ENCODE measurements at places on chromosomes 6 and 20.

DNA sequence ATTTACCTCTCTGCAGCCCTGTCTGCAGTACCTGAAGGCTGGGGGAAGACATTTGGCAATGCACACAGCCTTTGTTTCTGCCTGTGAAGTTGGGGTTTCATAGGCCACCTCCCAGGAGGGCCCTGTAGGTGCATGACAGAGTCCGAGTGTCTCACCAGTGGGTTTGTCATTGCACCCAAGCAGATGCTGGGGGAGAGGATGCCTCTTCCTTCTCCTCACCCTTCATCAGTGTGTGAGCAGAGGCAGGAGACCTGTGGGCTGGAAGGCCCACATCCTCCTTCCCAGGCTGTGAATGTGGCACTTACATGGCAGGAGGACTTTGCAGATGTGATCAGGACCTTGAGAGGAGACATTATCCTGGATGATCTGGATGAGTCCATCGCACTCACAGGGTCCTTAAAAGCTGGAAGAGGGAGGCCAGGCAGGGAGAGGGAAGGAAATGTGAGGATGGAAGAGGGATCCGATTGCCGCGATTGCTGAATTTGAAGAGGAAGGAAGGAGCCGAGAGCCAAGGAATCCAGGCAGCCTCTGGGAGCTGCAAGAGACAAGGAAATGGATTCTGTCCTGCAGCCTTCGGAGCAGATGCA, 30.4 kb downstream of the SYNJ2 start:
- DNase-seq, result no peak

GRCh38 chr20:62938105-62938888, at the start of gene GID8:
GID8 (plus strand) TSS chr20:62938147; CDS start chr20:62941503, 3,356 bp downstream.
- DNase-seq, result no peak

GRCh38 chr20:56730996-56731395, 101.9 kb downstream of the TFAP2C start:
- no peak for DNase-seq

DNA sequence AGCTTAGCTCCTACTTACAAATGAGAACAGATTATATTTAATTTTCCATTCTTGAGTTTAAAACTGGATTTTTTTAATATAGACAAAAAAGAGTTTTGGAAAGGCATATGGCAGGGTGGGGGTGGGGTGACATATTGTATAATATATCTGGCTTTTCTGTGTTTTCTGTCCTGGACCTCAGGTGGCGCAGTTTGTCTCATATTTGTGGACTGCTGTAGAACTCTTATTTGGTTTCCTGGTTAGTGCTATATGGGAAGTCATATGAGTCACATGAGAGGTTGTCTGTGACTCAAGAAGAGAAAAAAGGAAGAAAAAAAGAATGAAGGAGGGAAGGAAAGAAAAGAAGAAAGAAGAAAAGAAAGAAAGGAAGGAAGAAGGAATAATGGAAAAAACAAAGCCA, 131.8 kb downstream of the CLVS2 start:
- DNase-seq, result no peak

DNA sequence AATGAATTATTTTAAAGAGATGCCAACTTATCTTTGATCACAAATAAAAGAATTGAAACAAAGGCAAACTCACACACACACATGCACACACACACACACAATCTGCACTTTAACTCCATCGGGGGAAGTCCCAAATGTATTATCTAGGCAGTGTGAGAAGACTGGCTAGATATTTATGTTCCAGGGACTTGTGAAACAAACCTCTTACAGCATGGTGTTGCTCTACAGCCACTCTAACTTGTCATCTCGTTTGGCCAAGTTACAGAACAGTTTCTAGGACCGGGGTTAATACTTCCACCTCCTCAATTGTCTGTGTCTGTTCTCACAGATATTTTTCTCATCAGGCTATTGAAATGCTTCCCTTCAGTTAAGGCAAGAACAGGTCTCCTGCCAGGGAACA, 855.0 kb downstream of the EPHA7 start:
- no peak for DNase-seq

GRCh38 chr20:952196-952795, 36.2 kb upstream of the ANGPT4 start:
- no peak for DNase-seq

GRCh38 chr20:35339007-35339406, 46.8 kb upstream of the FAM83C start:
- DNase-seq, result no peak

DNA sequence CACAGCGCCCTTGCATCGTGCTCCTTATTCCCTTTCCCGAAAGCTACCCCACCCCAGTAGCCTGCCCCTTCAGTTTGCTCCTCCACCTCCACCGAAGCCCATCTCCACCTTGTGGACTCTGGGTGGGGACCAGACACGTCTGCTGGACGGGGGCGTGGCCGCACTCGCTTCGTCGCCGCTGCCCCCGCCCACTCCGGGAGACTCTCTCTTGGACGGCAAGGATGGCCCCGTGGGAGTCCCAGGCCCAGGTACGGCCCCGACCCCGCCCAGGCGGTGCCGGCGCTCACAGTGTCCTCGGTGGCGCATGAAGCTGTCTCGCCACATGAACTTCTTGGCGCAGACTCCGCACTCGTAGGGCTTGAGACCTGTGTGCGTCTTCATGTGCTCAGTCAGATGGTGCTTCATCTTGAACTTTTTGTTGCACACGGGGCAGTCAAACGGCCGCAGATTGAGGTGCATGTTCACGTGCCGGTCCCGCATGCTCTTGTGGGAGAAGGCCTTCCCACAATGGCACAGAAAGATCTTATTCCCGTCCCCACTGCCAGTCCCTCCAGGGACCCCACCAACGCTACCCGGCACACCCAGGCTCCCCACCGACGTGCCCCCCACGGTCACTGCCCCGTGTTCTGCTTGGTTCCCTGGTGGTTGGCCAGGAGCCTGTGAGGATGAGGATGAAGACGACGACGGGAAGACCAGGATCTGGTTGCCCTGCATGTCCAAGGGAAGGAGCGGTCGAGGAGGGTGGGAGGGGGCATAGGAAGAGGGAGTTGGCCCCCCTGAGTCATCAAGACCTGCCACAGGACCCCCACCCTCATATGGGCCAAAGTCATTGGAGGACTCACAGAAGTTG, 1.3 kb upstream of the TAPBP start:
- DNase-seq, result no peak

GRCh38 chr6:99814230-99814928, 179.6 kb downstream of the MCHR2 start:
- DNase-seq, result no peak

All from T-helper 17 cell (primary cell).